ENCODE measurements at places on chromosomes 13 and 19.

- no peak for DNase-seq
Measured at GRCh38 chr19:12555456-12555930, 4.2 kb upstream of the ZNF564 start.

GRCh38 chr13:36090592-36090991 lies 40.6 kb downstream of the DCLK1 start:
- no peak for DNase-seq

DNA sequence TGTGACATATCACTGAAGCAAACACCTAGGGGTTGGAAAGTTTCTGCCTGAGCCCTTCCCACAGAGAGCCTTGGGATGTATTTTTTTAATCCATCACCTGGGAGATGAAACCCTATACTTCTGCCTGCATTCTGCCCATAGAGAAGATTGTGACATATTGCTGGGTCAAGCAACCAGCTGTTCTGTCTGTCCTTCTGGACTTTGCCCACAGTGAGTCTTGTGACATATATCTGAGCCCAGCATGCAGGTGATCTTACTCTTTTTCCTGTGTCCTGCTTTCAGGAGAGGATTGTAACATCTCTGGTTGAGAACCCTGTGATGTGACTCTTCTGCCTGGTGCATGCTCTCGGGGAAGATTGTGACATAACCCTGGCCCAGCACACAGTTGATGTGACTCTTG lies 24.9 kb upstream of the ZNF681 start:
- no peak for DNase-seq

DNA sequence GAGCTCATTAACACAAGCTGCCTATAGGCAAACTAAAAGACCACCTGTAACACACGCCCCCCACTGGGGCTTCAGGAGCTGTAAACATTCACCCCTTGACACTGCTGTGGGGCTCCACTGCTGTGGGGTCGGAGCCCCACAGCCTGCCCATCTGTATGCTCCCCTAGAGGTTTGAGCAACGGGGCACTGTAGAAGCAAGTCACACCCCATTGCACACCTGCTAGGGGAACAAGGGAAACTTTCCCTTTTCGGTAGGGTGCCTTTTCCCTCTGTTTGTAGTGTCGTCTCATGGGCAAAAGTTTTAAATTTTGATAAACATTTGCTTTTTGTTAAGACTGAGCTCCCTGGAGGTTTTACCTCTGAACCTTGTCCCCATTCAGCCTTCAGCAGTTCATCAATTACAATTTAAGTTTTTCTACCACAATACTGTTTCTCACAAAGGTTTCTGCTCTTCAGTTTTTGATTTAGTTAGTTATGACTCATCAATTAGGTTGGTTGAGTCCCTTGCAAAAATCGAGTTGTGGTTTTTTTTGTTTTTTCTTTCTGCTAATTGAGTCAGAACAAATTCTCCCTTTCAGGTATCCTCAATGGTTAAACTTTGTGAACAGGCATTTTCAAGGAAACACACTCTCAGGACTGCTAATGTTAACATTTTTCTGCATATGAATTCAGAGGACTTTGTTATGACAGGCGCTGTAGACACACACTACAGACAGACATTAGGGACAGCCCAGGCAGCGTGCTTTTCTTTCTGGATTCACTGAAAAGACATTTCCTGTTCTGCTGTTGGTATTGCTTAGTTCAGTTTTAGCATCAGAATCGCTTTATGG lies 35.1 kb downstream of the ZNF433 start:
- no peak for DNase-seq

- DNase-seq: no peak
Measured at GRCh38 chr19:39701291-39701690, 3.0 kb upstream of the LGALS14 start.

DNA sequence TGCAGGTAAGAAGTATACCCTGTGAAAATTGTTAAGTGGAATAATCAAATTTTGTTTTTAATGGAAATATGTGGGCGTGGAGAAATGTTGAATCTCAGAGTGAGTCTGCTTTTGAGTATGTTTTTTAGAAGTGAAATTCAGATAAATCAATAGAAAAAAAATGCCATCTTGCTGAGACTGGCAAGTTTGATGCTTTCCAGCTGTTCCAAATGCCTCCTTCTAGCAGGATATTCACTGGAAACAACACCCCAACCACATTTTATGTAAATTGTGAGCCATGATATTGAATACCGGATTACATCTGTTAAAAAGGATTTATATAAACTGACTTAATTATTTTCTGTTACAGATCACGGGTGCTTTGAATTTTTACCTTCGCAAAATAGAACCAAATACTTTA lies 115.4 kb downstream of the ITGBL1 start:
- DNase-seq: no peak

DNA sequence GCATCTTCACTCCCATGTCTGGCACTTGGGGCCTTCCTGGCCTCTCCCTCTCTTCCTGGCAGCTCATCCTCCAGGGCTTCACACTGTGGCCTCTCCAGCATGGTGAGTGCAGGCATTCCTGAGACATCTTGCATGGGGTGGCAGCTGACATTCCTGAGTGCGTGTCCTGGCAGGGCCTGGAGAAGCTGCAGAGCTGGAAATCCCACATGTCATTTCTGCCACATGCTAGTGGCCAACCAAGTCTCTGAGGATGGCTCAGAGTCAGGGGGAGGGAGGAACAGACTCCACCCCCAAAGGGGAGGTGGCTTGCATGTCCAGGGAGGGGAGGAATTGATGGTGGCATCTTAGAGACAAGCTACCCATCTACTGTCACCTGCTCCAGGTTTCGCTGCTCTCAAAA lies 41.6 kb upstream of the AMER2 start:
- no peak for DNase-seq

DNA sequence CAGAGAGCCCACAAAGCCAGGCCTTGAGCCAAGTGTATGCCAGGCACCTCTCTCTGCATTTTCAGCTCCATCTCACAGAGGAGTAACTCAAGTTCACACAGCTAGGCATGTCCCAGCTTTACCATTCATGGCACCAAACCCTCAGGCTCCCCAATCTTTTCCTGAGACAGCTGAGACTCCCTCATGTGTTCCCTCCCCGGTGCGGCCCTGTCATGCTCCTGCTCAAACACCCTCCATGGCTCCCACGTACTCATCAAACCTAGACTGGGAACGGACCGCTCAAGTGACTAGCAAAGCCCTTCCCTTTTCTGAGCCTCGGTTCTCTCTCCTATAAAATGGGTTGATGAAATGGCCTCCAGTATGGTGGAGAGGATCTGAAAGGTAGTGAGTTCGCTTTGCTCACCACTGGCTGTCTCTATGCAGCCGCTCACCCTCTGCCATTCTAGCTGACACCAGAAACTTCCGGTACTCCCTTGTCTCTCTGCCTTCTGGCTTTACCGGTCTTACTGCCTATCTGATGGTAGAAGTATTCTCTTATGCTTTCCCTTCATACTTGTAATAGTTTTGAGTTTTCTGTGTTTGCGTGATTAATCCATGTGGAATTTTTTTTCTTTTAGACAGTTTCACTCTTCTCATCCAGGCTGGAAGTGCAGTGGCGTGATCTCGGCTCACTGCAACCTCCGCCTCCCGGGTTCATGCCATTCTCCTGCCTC lies 7.8 kb upstream of the SLC44A2 start:
- DNase-seq: no peak

DNA sequence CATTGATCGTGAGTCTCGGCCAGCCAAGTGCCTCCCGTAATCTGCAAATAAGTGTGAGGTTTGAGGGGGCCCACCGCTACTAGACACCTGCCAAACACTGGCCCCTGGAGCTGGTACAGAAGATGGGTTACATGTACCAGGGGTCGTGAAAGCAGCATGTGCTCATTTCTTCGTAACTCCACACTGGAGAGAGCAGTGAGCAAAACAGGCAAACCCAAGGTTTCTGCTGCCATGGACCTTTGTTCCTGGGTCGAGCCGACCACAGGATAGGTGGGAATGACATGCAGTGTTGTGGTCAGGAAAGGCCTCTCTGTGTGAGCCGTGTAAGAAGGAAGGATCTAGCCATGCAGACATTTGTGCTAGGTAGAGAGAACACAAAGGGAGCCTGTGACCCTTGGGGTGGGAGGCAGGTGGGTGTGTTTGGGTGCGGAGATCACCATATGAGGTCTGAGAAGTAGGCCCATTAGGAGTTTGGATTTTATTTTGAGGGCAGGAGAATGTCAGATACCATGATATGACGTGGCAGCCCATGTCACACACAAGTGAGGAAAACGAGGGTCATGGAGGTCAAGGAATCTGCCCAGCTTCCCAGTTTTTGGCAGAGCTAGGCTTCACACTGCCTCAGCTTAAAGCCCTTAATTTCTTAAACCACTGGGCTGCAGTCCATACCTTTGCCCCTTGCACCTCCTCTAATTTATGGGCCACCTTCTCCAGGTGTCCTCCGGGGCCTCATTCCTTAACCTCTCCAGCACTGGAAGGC lies 919 bp downstream of the GTF3A start:
- no peak for DNase-seq

- no peak for DNase-seq
Measured at GRCh38 chr13:104006625-104007075, 940.4 kb upstream of the SLC10A2 start.

- DNase-seq: no peak
Measured at GRCh38 chr19:1883784-1884183, 1.5 kb downstream of the ABHD17A start.

DNA sequence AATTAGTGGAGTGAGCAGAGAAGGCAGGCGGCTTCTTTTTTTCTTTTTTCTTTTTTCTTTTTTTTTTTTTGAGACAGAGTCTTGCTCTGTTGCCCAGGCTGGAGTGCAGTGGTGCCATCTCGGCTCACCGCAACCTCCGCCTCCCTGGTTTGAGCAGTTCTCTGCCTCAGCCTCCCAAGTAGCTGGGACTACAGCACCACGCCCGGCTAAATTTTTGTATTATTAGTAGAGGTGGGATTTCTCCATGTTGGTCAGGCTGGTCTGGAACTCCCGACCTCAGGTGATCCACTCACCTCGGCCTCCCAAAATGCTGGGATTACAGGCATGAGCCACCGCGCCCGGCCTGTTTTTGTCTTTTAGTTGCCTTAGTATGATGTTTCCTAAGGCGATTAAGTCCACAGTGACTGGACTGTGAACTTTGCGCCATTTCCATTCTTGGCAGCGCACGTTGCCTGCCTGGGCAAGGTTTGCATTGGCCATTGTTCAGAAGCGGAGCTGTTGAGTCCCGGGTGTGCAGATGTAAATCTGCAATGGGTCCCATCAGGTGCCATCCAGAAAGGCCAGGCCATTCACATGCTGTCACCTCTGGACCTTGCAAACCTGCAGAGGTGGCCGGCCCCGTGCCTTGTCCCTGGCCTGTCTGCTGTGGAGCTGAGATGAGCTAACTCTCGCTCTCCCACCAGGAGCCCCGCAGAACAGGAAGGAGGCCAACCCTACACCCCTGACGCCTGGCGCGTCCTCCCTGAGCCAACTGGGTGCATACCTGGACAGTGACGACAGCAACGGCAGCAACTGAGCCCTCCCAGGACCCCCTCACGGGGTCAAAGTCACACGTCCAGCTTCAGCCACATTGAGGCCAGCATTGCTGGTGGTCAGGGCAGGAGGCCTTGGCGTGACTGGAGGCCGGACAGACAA lies 10.9 kb upstream of the SHD start:
- DNase-seq: no peak
